Kidney epithelial cell (primary cell): ENCODE measurements at places on chromosomes 16 and 17. TPM values are rescaled to one million over a fixed set of nuclear protein-coding genes. Genes with fewer than 3 reads are reported as not detected.

DNA sequence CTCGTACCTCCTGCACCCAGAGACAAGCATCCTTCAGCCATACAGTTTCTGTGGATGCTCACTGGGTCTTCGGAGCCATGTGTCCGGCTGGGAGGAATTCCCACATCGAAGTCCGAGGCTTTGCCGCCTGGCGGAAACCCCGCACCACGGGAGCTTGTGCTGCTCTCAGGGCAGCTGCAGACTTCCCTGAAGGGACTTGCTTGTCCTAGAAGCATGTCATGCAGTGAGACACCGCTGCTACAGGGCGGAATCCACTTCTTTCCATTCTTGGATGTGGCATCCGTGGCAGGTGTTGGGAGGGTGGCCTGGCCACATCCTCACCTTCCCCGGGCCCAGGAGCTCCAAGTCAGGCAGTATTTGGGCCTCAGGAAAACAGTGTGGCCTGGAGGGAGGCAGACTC lies 122.5 kb downstream of the CMIP start:
- DNase-seq, result no peak

DNA sequence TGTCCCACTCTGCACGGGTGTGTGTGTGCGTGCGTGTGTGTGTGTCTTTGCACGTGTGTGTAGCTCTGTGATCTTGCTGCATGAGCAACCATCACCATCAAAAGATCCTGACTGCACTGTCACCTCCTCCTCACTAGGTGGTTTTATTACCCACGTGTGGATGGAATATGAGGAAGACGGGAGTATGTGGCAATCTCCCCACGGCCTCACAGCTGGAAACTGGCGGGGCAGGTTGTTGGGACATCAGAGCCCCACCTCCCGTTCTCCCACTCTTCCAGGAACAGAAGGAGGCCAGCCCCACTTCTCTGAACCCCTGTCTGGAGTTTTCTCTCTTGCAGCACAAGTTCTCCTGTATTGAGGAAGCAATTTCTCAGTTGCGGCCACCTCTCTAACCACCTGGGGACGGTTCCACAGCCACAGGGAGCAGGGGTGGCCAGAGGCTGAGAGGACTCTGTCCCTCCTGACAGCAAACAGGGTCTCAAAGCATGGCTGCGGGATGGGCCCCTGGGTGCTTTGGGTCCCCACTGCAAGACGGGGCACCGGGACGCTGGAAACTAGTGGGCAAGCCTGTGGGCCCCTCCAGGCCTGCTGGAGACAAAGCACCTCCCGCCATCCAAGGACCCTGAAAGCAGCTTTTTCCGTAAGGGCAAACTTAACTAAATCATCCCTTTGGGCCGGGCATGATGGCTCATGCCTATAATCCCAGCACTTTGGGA lies 27.9 kb upstream of the ATP2C2 start:
- DNase-seq, result peak; percentile 34

DNA sequence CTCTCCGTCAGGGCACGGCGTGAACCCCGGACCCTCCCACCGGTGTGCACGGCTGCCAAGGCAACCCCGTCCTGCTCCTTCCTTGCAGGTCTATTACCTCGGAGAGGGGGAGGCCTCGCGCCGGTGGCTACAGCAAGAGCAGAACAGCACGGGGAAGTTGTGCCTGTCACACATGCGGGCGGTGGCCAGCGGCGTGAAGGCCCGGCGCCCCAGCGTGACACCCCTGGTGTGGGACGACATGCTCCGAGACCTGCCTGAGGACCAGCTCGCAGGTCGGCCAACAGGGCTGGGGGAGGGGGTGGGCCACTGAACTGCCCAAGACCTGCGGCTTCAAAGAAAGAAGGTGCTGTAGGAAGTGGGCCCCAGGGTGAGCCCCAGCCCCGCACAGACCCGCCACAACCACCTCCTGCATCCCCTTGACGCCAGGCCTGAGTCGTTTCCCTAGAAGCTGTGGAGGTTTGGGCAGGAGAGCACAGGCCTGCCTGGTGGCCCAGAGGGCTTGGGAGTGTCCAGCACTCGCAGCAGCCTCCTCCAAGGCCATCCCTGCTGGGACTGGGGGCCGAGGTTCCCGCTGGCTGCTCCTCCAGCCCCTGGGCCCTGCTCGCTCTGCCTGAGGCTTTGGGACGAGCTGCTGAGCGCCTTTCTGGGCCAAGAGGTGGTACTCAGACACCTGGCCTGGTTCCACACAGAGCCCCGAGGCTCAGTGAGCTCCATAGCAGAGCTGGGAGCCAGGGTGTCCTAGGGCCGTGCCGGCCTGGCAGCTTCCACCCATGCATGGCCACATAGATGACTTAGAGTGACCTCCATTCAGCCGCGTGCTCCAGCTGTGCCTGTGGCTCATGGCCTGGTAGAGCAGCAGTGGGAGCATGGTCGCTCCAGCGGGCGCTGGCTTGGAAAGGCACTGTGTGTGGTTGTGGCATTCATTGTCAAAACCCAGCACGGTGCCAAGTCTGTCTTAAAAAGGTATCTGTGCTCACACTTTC lies 14.7 kb downstream of the CYBC1 start:
- no peak for DNase-seq

DNA sequence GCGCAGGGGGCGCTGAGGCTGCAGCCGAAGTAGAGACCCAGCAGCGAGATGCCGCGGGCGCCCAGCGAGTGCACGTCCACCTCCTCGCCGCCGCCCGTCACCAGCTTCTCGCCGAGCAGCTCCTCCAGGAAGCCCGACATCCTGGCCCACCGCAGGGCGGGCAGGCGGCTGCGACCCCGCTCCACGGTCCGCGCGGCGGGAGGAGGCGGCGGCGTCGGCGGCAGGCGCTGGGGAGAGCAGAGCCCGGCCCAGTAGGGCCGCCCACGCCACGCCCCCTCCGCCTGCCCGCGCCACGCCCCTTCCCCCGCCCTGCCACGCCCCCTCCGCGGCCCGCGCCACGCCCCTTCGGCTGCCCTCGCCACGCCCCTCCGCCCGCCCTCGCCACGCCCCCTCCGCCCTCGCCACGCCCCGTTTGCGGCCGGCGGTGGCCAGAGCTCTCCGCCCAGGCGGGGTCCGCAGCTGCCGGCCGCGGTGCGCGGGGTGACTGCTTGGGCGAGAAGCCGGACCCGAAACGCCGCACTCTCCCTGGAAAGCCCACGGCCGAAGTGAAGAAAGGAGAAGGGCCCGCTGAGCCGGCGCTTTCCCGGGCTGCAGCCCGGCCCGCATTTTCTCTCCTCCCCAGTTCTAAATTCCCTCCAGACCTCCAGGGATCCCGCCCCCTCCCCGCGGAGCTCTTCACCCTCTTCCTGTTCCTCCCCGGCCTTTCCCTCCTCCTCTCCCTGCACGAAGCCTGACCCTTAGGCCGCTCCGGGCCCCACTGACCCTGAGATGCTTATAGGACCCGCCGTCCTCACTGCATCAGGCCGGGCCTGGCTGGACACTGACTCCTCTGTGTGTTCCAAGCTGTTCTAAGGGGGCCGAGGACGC lies at the start of gene NXN:
Gene NXN, minus strand, starts transcription at position 238 of the 867 bp plus-strand sequence.
- DNase-seq, result no peak

ABCC12 gene
- not detected in 2 replicates for total RNA-seq

- DNase-seq, result peak; percentile 14
Measured at GRCh38 chr17:38674749-38675615, at the start of gene EPOP. TSS of gene EPOP (minus strand) at chr17:38674957. CDS start at chr17:38674495, 462 bp downstream.

DNA sequence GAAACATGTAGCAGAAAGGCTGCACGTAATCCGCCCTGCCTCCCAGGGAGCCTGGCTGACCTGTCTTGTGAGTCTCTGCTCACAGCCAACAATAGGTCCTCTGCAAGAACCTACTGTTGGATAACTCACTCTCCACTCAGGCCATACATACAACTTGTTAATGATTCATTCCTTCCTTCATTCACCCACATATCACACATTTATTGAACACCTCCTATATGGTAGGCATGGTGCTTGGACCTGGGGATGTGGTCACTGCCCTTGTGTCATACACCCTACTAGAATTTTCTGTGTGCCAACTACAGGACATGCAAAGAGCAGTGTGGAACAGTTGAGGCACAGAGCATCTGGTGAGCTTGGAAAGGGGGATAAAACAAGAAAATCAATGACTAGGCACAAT lies 28.1 kb upstream of the HNF1B start:
- DNase-seq, result no peak

RGS11 gene
- total RNA-seq, result 0.21 TPM in 1 of 2 replicates, not detected in the other

DNA sequence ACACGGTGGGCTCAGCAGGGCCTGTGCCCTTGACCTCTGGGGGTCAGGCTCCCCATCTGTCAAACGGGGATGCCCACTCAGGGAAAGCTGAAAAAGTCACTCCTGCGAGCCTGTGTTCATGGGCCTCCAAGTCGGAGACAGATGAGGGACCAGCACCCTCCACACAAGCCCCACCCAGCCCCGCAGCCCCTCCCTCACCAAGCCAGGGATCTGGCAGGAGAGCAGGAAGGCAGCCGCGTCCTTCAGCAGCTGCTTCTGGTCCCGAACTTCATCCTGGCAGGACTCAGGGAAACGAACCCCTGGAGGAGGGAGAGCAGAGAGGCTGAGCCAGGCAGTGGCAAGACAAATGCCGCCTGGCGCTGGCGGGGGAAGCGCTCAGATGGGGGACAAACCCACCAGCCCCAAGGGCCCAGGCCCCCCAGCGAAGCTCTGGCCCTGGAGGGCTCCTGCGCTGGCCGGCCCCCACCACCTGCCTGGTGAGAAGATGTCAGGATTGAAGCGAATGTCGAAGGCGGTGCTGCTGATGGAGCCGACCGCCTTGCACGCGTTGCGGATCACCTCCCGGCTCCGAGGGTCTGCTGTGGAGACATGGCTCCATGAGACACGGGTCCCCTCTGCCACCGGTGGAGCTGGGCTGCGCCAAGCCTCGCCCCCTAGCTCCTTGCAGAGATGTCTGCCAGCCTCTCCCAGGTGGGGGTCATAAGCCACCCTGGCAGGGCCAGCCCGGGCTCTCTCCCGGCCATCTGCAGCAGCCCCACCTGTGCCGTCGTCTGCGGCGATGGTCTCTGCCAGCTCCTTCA lies 15.4 kb downstream of the CLUH start:
- DNase-seq, result no peak

SLC25A19 gene
- total RNA-seq, result 6.0 and 7.1 TPM in 2 replicates

SLFN12L gene
- not detected in 2 replicates for total RNA-seq

DNA sequence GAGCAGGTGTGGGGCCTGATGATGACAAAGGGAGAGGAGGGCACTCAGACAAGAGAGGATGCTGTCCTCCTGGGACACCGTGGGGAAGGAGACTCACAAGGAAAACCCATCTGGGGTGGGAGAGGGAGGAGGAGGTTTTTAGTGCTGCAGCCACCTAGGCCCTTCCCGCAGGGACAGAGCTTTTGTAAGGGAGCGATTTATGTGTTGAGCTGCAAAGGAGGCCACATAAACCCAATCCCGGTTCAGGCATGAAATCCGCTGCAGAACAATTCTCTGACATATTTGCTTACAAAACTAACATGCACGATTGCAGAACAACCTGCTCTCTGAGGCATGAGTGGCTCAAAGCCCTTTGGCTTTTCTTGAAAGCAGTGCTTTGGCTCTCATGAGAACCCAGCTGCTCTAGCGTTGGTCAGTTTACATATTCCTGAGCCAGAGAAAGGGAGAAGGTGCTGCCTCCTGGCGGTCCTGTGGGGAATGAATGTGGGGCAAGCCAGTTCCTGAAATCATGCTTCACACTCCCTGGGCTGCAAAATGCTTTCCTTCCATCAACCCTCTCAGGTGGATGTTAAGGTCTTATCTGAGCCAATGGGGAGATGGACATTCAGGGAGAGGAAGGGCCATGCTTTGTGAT lies 122.4 kb upstream of the NLRP1 start:
- no peak for DNase-seq

NTN1 gene
- total RNA-seq, result 15.2 and 20.5 TPM in 2 replicates

GRCh38 chr17:38674014-38674748 lies 576 bp downstream of the EPOP start:
- no peak for DNase-seq

ARL5C gene
- total RNA-seq, result not detected in 2 replicates

GRCh38 chr17:3990386-3991127 lies 26.3 kb upstream of the ATP2A3 start:
- DNase-seq, result no peak

- DNase-seq, result peak; percentile 23
Measured at GRCh38 chr17:44865231-44865660, 17.6 kb downstream of the HIGD1B start.

GRCh38 chr17:57109393-57110151 lies 24.5 kb downstream of the AKAP1 start:
- no peak for DNase-seq

- DNase-seq, result no peak
Measured at GRCh38 chr17:27733773-27734172, 66.6 kb downstream of the NOS2 start.

DNA sequence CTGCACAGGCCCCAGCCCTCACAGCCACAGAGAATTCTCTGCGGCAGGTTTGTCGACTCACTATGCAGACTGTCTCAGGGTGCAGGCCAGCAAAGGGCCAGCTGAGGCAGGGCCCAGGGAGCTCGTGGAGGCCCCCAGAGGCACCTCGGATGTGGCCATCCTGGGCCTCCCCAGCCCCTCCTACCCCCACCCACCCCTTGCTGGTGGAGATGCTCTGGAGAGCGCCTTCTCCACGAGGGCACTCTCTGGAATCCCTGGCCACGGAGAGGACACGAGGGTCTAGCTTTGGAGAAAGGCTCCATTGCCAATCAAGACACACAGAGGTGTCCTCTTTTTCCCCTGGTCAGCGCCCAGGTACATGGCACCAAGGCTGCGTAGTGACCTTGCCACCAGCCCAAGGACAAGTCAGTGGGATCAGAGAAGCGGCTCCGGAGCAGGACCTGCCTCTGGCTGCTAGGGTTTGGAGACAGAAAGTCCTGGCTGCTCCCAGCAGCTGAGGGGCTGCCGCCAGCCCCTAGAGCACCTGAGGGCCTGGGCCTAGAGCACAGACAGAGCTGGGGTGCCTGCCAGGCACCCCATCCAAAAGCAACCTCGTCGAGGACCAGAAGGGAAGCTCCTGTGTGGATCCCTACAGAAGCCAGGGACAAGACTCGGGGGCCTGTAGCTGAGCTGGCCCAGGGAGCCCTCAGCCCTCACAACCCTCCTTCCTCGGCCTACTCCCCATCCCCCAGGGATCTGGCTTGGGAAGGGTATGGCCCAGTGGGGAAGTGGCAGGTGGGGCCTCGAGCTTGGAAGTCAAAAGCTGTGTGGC lies 18.7 kb downstream of the ARL2BP start:
- no peak for DNase-seq

GRCh38 chr17:44352828-44353671 lies 7.9 kb downstream of the GRN start:
- DNase-seq, result no peak

DNA sequence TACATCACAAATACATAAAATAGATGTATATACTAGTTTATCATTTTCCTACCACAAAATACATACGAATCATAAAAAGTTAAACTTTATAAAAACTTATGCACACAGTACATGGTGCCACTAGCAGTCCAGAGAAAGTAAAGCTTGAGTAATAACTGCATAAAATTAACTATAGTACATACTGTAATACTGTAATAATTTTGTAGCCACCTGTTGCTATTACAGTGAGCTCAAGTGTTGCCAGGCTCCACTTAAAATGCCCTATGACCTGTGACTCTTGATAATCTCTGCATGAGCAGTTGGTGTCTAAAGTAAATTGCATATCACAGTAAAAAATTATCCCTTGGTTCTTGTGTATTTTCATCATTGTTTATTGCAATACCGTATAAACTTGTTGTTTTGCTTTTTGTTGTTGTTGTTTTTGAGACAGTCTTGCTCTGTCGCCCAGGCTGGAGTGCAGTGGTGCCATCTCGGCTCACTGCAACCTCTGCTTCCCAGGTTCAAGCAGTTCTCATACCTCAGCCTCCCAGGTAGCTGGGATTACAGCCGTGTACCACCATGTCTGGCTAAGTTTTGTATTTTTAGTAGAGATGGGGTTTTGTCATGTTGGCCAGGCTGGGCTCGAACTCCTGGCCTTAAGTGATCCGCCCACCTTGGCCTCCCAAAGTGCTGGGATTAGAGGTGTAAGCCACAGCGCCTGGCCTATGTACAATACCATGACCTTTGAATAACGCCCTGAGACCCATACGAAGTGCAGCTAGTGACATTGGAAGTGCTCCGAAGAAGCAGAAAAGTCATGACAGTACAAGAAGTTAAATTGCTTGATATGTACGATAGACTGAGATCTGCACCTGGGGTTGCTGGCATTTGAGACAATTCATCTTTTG lies 6.6 kb downstream of the LUC7L3 start:
- DNase-seq, result no peak
